ENCODE measurements at places on chromosomes 11 and 22. TPM values are rescaled to one million over a fixed set of nuclear protein-coding genes. Genes with fewer than 3 reads are reported as not detected.

Gene GRAMD1B
- total RNA-seq = 118 TPM

- no peak for DNase-seq
Observed at GRCh38 chr11:96384156-96384555, 5.6 kb downstream of the CCDC82 start.

GRCh38 chr11:130894322-130895025, 21.8 kb downstream of the SNX19 start:
- peak; percentile 71 for DNase-seq

DNA sequence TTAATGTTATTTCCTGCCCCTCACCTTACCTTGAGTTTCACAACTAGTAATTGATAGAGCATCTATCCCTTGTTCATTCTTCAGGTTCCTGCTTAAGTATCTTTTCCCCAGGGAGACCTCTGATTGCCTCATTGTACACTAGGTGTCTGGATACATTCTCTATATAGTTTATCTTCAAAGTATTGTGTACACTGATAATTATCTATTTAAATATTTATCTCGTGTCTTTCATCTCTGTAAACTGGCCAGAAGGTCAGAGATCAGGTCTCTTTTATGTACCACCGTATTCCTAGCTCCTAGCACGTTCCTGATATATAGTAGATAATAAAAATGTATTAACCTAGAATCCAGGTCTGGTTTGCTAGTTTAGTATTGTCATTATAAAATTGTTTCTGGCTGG, 6.4 kb downstream of the TMEM126B start:
- DNase-seq = no peak

DNA sequence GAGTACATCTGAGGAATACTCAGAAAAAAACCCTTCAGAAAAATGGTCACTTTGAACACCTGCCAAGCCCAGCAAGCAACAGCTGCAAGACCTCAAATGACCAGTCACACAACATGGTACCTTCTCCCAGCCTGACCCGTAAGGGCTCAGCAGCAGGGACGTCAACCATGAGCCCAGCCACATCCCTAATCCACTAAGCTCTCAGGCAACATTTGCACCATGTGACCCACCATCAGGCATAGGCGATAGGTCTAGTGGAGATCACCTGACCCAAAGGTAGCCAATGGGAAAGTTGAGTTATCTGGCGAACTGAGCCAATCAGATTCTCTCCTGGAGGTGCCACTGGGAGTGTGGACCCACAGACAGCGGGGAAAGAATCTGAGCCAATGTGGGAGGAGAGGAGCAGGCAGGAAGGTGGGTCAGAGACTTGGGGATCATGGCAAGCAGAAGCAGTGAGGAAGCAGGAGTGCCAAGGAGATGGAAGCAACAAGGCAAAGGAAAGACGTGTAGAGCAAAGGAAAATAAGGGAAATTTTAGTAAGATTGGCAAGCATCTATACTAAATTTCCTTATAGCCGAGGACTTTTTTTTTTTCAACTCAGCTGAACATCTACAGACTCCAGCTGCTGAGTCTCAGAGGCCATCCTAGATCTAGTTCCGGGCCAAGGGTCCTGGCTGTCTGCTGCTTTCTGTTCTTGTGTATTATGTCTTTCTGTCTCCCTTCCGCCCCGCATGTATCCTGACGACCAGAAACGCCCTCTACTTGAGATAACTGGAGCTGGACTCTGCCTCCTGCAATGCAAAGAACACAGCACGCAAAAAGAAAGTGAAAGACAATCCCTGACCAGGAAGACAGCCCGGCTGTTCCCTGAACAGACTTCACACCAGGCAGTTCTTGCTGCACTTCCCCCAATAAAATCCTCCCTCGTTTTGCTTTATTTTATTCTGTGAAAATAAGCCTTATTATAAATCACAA, 11.0 kb upstream of the PLAAT2 start:
- DNase-seq = peak; percentile 78

All from mucosa of gallbladder (tissue), 1 donor.